ENCODE measurements at places on chromosomes 5 and 9. TPM values are rescaled to one million over a fixed set of nuclear protein-coding genes. Genes with fewer than 3 reads are reported as not detected.

TAS2R1 gene
- total RNA-seq, result not detected

SPATA31A1 gene
- total RNA-seq, result not detected

NSMF gene
- total RNA-seq, result 42.8 TPM

LCP2 gene
- 219 TPM for total RNA-seq

PCDHAC1 gene
- total RNA-seq, result not detected

ALDOB gene
- not detected for total RNA-seq

- H3K36me3 ChIP-seq, result no peaks in the 10 kb centered on the region
- no peak overlapping the region for H3K4me3 ChIP-seq
- no peak overlapping the region for H3K27ac ChIP-seq
- no peaks in the 10 kb centered on the region for H3K27me3 ChIP-seq
- no peaks in the 10 kb centered on the region for H3K4me1 ChIP-seq
These were observed 72.7 kb downstream of the MRPL36 start for GRCh38 chr5:1726956-1727355.

GRCh38 chr9:134226221-134226930, 62.0 kb upstream of the RNU6ATAC start:
- H3K27me3 ChIP-seq, result no peaks in the 10 kb centered on the region
- no peaks in the 10 kb centered on the region for H3K4me1 ChIP-seq
- no peaks in the 10 kb centered on the region for H3K36me3 ChIP-seq

DNA sequence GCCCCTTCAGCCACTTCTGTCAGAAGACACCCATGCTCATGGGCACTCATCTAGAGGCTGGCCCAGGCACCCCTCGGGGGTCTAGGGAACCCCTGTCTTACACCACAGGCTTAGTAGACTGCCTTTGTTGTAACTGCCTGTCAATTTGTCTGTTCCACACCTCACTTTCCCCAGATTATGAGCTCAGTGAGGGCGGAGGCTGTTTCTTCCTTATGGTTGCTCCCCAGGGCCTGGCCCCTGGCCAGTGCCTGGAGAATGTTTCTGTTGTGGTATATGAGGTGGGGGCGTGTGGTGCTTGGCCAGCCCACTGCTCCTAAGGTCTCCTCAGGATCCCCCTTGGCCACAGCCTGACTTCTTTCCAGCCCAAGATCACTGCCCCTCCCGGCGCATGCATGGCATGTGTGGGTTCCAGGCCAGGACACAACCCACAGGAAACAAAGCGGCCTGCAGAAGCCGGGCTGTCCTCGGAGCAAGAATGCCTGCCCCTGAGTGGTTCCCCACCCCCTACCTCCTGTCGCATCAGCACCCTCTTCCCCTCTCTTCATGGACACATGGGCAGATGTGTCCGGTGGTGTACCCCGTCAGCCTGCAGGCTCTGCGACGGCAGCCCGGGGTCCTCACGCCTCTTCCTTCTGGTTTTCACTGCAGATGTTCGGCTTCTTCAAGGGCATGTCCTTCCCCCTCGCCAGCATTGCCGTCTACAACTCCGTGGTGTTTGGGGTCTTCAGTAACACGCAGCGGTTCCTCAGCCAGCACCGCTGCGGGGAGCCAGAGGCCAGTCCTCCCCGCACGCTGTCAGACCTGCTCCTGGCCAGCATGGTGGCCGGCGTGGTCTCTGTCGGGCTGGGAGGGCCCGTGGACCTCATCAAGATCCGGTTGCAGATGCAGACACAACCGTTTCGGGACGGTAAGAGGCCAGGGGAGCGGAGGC, 17.7 kb downstream of the SLC25A48 start:
- no peaks in the 10 kb centered on the region for H3K4me1 ChIP-seq
- no peaks in the 10 kb centered on the region for H3K36me3 ChIP-seq
- DNase-seq, result no peak
- H3K27ac ChIP-seq, result no peak overlapping the region

- H3K36me3 ChIP-seq, result no peaks in the 10 kb centered on the region
- no peak for DNase-seq
- no peak overlapping the region for H3K4me3 ChIP-seq
- no peaks in the 10 kb centered on the region for H3K27me3 ChIP-seq
These were observed 154.3 kb downstream of the NFIB start for GRCh38 chr9:14159440-14160216.

DNA sequence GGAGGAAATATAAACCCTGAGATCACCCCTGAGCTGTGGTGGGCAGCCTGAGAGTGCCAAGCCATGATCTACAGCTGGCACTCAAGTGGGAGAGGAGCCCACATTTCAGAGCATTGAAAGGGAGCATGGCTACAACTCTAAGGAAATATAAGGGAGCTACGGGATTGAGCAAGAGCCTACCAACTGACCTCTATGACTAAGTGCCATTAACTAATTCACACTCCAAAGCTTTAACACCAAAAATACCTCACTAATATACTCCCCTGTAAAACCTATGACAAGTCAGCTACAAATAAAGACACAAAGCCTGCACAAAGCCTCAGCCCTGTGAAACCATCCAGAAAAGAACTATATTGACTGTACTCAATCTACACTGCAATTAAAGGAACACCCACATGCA, 286.8 kb upstream of the RPS23 start:
- no peaks in the 10 kb centered on the region for H3K27me3 ChIP-seq
- no peak overlapping the region for H3K4me3 ChIP-seq
- no peaks in the 10 kb centered on the region for H3K36me3 ChIP-seq
- H3K27ac ChIP-seq, result no peak overlapping the region

- H3K36me3 ChIP-seq, result no peaks in the 10 kb centered on the region
- no peak overlapping the region for H3K27ac ChIP-seq
- DNase-seq, result no peak
- H3K4me1 ChIP-seq, result no peaks in the 10 kb centered on the region
- no peak overlapping the region for H3K4me3 ChIP-seq
These were observed 643.6 kb upstream of the RORB start for GRCh38 chr9:73853549-73853948.

DNA sequence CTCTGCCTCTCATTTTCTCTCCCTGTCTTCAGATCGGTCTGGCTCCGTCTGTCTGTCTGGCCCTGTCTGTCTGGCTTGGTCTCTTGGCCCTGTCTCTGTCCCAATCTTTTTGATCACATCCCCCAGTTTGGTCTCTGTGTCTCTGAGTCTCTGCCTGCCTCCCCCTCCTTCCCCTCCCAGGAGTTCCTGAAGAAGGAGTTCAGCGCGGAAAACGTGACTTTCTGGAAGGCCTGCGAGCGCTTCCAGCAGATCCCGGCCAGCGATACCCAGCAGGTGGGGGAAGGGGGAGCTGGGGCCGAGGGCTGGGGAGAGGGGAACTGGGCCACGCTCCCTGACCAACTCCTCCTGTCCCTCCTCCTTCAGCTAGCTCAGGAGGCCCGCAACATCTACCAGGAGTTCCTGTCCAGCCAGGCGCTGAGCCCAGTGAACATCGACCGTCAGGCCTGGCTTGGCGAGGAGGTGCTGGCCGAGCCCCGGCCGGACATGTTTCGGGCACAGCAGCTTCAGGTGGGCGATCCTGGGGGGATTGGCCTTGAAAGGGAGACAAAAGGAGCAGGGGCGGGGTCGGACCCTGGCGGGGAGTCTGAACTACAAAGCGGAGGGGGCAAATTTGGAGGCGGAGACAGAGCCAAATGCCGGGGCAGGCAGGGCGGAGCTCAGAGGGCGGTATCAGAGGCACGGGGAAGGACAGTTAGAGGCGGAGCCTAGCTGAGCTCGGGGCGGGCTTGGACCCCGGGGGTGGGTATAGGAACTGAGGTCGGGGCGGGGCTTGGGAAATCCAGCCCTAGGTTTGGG, 9.0 kb downstream of the RGS14 start:
- no peak for DNase-seq
- H3K4me1 ChIP-seq, result peaks cover 68% of the 10 kb centered on the region
- no peaks in the 10 kb centered on the region for H3K27me3 ChIP-seq

DNA sequence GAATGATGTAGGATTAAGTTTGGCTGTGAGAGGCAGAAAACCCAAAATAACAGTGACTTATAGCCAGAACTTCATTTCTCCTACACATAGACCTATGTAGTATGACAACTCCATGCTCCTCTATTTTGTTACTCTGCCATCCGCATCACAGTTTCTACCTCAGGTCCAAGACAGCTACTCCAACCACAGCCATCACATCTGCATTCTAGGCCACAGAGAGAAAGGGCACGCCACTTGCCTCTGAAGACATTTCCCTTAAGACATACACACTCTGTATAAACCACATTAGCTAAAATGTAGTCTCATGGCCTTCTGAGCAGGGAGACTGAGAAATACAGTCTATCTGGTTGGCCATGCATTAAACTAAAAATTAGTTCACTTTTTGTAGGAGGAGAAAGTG, 10.0 kb downstream of the SPINK4 start:
- DNase-seq, result no peak
- no peaks in the 10 kb centered on the region for H3K27me3 ChIP-seq
- H3K4me1 ChIP-seq, result no peaks in the 10 kb centered on the region
- H3K36me3 ChIP-seq, result peaks cover 19% of the 10 kb centered on the region

GRCh38 chr9:135081731-135082130, 5.7 kb upstream of the OLFM1 start:
- no peak overlapping the region for H3K4me3 ChIP-seq
- H3K27ac ChIP-seq, result no peak overlapping the region
- no peaks in the 10 kb centered on the region for H3K36me3 ChIP-seq
- H3K27me3 ChIP-seq, result no peaks in the 10 kb centered on the region
- no peaks in the 10 kb centered on the region for H3K4me1 ChIP-seq

- no peak overlapping the region for H3K4me3 ChIP-seq
- no peaks in the 10 kb centered on the region for H3K4me1 ChIP-seq
- no peaks in the 10 kb centered on the region for H3K27me3 ChIP-seq
- DNase-seq, result no peak
These were observed 61.4 kb upstream of the MRPS30 start for GRCh38 chr5:44747396-44747795.

GRCh38 chr5:75603371-75603770, 7.9 kb upstream of the ANKDD1B start:
- H3K4me1 ChIP-seq, result no peaks in the 10 kb centered on the region
- no peak overlapping the region for H3K4me3 ChIP-seq
- no peaks in the 10 kb centered on the region for H3K36me3 ChIP-seq
- no peaks in the 10 kb centered on the region for H3K27me3 ChIP-seq
- no peak overlapping the region for H3K27ac ChIP-seq
- no peak for DNase-seq

GRCh38 chr5:103428411-103428871, 134.1 kb downstream of the NUDT12 start:
- H3K27me3 ChIP-seq, result no peaks in the 10 kb centered on the region
- no peak overlapping the region for H3K4me3 ChIP-seq
- no peak overlapping the region for H3K27ac ChIP-seq
- DNase-seq, result no peak

DNA sequence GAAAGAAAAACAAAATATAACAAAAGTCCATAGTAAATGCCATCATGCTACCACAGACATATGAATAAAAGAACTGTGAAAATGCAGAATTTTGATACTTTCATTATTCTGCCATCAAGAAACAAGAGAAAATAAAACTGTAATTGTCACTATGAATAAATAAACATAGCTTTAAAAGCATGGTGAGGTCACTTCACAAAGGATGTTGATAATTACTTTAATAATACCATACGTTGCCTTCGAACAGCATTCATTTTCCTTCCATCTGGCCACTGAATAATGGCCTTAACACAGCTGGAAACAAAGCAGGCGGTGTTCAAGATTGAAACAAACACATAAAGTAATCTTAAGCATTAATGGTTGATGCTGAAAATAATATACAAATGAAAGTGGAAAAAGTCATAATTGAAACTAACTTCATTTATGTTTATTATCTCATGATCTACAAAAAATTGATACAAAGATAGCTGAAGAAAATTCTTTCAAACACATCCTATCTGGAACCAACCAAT, 102.0 kb downstream of the AGTPBP1 start:
- no peaks in the 10 kb centered on the region for H3K4me1 ChIP-seq
- H3K27me3 ChIP-seq, result no peaks in the 10 kb centered on the region
- no peak overlapping the region for H3K4me3 ChIP-seq
- DNase-seq, result no peak
- peaks cover 4% of the 10 kb centered on the region for H3K36me3 ChIP-seq

DNA sequence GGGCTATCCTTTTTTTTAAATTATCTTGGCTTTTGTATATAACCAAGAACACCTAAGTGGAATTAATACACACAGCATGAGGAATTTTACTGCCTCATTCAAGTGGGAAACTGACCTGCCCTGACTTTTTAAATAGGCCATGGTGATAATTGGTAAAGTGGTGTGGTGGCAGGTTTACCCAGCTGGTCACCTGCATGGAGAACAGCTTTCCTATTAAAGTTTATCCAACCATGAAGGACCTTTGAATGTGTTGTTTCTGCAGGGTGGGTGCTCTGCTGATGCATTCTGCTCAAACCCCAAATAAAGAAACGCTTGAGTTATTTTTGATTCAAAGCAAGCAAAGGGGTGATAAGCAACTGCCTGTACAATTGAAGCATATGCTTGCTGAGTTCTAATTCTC, 261.0 kb upstream of the GRIN3A start:
- H3K4me3 ChIP-seq, result no peak overlapping the region
- DNase-seq, result no peak
- H3K4me1 ChIP-seq, result no peaks in the 10 kb centered on the region

DNA sequence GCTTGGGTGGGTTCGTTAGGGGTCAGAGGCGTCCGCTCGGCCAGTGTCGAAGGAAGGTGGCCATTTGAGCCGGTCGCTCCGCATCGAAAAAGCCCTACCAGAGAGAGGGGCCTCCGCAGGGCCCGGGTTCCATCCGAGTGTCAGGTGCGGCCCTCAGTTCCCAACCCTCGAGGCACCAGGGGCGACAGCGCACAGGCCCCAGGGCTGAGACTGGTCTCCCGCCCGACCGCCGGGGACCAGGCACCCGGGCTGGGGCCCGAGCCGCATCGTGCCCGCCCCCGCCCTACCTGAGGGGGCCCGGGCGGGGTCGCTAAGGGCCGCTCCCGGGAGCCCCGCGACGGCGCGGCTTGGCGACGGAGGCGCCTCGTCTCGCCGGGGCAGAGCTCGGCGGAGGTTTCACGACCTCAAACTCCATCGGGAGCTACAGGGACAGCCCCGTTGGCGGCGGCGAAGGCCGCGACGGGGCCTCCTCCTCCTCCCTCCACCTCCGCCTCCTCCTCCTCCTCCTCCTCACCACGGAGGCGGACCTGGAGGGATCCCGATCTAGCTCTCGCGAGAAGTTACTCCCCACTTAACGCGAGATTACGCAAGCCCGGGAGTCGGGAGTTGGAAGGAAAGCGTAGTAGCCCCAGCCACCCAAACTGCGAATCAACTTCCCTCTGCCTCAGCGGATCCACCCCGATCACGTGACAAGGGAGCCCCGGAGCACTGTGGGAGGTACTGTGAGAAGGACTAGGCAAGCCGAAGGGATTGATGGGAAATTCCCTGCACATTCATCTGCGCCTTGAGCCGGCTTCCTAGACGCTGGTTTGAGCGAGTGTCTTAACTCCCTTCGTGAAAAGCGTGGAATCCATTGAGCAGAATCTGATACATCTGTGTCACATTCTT, at the start of gene RC3H2:
RC3H2 (minus strand) TSS at position 537 of the 888 bp plus-strand sequence. CDS start 7,850 bp downstream, outside the sequence.
- H3K4me1 ChIP-seq, result peaks cover 22% of the 10 kb centered on the region
- H3K27me3 ChIP-seq, result no peaks in the 10 kb centered on the region
- peak within 1 kb of the TSS; percentile 86 for H3K4me3 ChIP-seq
- peaks cover 10% of the 10 kb centered on the region for H3K36me3 ChIP-seq

- no peak for DNase-seq
- H3K36me3 ChIP-seq, result no peaks in the 10 kb centered on the region
- H3K4me1 ChIP-seq, result no peaks in the 10 kb centered on the region
- H3K27ac ChIP-seq, result no peak overlapping the region
- H3K4me3 ChIP-seq, result no peak overlapping the region
These were observed 144.5 kb downstream of the GCNT1 start for GRCh38 chr9:76603448-76603895.

- H3K27ac ChIP-seq, result no peak overlapping the region
- DNase-seq, result no peak
These were observed 18.5 kb downstream of the OSTF1 start for GRCh38 chr9:75106857-75107256.

GRCh38 chr9:136229096-136230065, 16.2 kb downstream of the QSOX2 start:
- DNase-seq, result no peak
- H3K36me3 ChIP-seq, result peaks cover 9% of the 10 kb centered on the region
- H3K27ac ChIP-seq, result no peak overlapping the region

Data from CD8-positive, alpha-beta memory T cell (primary cell).